Right renal cortex interstitium (tissue), 3 donors: ENCODE measurements at places on chromosomes 7 and 10. TPM values are rescaled to one million over a fixed set of nuclear protein-coding genes. Genes with fewer than 3 reads are reported as not detected.

TDRD1 gene
- not detected for polyA plus RNA-seq

CPED1 gene
- 36.9 TPM for polyA plus RNA-seq

HABP2 gene
- 0.41 TPM for polyA plus RNA-seq

GBX1 gene
- polyA plus RNA-seq, result not detected

LBX1 gene
- polyA plus RNA-seq, result not detected

ZNF467 gene
- polyA plus RNA-seq, result 23.0 TPM

PRSS1 gene
- not detected for polyA plus RNA-seq

C10orf95 gene
- 0.58 TPM for polyA plus RNA-seq

GRCh38 chr10:115129752-115130151 lies 36.6 kb downstream of the ATRNL1 start:
- DNase-seq, result peak; percentile 25

GRCh38 chr10:44968500-44969400 lies 9.1 kb downstream of the RASSF4 start:
- DNase-seq, result no peak

DNA sequence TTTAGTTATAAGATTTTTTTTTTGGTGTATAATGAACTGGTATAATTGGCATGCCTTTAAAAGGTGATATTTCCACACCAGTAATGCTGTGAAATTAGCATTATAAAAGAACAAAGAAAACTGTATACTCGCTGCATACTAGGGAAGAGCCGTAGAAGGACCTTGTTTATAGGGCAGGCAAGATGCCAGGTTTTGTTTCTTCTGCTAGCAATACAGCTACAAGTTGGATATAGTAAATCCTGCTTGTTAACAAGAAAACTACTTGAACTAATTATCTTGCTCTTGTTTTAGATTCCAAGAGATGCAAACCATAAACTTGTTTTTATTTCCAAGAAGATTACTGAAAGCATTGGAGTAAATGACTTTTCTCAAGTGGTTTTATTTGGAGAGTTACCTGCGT lies 1.9 kb downstream of the DNAH11 start:
- DNase-seq, result no peak

DNA sequence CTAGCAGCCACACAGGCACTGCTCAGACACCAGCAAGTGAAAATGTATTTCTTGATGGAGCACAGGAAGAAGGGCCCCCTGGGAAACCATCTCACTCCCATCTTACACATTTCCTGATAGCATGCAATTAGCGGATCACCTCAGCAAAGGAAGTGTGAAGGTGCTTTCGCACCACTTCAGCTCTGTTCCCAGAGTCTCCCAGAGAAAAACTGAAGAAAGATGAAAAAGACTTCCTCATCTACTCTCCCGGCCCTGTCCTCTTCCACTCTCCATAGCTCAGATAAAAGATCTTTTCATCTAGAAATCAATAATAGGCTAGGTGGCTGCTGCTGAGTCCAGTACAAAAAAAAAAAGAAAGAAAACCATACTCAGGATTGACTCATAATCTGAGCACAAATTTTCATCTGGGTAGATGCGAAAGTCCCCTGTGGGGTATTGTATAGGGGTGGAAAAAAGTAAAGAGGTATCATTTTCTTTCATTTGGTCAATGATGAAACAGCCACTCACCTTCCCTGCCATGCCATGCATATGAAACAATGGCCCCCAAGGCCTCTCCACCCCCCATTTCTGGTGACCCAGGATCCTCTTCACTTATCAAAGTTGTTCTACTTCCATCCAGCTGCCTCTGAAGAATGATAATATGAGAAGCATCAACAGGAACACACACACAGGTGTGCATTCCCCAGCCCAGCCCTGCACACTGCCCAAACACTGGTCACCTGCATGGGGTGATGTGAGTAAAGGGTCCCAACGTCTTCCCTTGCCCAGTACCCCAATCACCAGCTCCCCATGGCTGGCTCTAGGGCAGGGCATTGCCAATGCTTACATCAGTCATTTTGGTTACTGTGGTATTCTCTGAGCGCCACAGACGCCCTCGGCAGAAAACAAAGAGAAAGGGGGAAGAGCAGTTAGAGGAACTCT lies 48.8 kb upstream of the DGKI start:
- DNase-seq, result no peak

DNA sequence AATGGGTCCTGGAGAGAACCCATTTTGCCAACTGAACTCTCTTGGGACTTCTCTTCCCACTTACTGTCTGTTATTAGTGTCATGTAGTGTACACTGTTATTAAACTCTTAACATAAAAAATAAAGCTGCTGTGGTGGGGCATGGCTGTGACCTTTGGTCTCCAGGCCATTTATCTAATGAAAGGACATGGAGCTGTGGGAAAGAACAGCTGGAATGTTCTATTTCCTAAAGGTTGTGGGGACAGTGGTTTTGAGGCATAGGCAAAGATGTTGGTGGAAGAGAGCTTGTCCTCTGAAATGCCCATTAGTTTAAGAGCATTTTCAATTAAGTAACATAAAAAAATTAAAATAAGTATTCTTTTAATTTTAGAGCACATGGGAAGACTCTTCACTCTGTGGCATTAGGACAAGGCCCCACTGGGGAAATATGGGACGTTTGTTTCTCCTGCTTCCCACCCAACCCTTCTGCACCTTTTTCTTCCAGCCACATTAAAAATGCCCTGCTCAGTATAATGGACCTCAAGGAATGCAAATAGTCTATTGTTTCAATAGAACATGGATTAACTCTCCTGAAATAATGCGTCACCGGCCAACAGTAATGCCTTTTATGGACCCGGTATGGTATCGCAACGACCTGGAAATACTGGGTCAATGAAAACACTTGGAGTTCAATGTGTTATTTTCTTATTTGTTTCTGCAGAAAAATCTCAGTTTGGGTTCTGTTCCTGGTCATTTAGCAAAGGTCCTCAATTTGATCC lies 149.6 kb downstream of the BUB3 start:
- DNase-seq, result no peak

DNA sequence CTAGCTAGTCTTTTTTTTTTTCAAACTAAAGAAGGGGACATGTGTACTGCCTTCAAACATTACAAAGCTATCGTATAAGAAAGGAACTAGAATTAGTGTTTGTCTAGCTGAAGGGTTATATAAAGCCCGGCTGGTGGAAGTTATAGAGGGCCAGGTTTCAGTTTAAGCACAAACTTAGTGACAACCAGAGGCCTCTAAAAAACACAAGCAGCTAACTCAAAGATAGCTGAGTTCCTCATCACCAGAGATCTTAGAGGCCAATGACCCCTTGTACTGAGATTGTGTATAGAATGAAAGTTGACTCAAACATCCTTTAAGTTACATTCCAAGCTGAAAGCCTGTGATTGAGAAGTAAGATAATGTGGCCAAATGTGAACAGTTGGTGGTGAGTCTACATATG lies 28.1 kb upstream of the SGMS1 start:
- no peak for DNase-seq

DNA sequence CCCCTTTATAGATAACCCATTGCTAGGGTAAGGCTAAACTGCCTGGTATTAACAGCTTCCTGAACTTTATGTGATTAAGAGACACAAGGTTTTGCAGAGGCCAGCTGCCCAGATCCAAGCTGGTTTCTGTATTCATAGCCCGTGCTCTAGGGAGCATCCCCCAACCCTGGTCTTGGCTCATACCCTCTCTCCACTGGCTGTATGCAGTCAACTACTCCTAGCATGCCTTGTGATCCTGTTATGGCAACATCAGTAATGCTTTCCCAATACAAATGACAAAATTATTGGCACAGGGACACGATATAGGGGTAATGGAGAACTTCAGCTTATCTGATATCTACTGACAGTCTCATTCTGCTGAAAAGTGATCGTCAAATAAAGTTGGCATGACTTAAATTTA lies 202.8 kb upstream of the MKLN1 start:
- DNase-seq, result no peak

DNA sequence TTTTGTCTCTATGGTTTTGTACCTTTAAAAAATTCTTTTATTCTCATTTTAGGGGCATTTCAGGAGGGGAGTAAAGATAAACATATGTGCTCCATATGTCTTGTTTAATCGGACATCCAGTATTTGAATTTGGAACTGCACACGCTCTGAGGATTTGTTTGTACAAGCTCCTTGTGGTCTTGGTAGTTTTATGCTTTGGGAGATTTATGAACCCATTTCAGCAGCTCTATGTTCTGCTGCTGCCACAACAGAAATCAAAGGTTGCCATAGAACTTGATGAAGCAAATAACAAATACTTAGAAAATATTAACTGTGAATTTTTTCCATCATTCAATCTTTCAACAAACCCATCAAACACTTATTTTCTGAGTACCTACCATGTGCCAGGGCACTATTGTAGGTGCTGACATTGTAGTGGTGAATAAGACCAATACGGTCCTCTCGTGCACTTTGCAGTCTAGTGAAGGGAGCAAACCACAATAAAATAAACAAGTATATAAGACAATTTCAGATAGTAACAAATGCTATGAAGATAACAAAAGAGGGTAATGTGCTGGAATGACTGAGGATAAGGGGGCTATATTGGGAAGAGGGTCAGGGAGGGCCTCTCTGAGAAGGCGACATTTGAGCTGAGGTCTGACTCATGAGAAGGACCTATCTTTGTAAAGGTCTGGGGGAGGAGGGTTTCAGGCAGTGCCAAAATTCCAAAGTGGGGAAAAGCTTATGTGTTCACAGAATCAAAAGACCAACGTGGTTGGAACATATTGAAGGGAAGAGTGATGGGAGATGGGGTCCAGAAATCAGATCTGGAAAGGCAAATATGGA lies 30.4 kb downstream of the MYPN start:
- DNase-seq, result peak; percentile 25

DNA sequence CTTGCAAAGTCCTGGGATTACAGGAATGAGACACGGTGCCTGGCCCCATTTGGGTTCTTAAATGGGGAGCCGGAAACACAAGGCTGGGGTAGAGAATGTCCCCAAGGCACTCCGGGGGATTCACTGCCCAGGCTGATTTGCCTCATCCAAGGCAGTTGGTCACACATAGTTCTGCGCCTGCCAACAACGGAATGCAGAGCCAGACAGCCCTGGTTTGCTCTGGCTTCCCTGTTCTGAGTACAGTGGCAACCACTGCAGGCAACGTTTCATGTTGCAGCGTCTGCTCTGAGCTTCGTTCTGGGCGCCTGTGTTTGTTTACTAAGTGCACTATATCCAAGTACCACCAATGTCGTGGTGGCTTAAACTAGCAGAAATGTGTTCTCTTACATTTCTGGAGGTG lies 61.7 kb upstream of the C1QL3 start:
- DNase-seq, result no peak

- DNase-seq, result no peak
Measured at GRCh38 chr10:47262606-47263533, 37.1 kb upstream of the GDF10 start.

GRCh38 chr10:21954132-21954531 lies 49.4 kb downstream of the DNAJC1 start:
- DNase-seq, result no peak

DNA sequence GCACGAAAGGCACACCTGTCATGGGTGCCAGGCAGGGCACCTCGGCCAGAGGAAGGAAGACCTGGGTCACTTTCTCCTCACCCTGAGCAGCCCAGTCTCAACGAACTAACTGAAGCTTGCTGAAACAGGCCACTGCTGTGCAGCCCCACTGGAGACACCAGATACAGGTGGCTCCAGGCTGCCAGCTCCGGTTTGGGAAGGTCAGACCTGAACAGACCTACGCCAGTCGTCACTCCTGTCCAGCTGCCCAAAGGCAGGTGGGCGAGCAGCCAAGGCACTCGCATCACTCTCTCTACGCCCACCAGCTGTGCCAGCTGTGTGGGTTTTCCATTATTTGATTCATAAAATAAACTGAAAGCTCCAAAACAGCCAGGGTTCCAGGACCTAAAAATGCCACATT lies 256.1 kb downstream of the ZMYND11 start:
- no peak for DNase-seq

GRCh38 chr10:99682752-99683151 lies 23.4 kb downstream of the ENTPD7 start:
- DNase-seq, result no peak

- DNase-seq, result no peak
Measured at GRCh38 chr10:69786791-69787190, 14.9 kb upstream of the COL13A1 start.
